ENCODE measurements at places on chromosomes 6 and 20. TPM values are rescaled to one million over a fixed set of nuclear protein-coding genes. Genes with fewer than 3 reads are reported as not detected.

The DSN1 gene
- total RNA-seq: 52.2 TPM

The FAM50B gene
- not detected for total RNA-seq

The PKIB gene
- 0.89 TPM for total RNA-seq

The BEND3 gene
- total RNA-seq: 5.9 TPM

The SPTLC3 gene
- total RNA-seq: 28.7 TPM

The PROKR2 gene
- not detected for total RNA-seq

The TCF21 gene
- 20.4 TPM for total RNA-seq

The SYNCRIP gene
- 89.9 TPM for total RNA-seq

The PRR18 gene
- total RNA-seq: 1.3 TPM

The CYP21A2 gene
- not detected for total RNA-seq

The WFDC2 gene
- total RNA-seq: not detected

DNA sequence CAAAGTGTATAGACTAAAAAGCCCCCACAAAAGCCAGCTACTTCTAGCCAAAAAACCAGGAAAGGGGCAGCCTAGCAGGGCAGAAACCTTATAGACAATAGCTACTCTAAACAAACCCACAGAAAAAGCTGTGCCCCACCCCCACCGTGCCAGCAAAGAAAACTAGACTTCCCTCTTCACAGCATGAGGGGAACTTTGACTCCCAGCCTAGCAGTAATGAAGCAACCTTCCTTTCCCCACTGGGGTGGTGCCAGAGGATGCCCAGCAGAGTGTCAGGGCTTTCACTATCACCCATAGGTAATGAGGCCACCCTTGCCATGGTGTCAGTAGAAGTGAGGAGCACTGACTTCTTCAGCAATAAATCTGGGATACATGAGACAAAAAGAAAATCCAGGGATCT is 99.0 kb upstream of the LGSN start:
- DNase-seq: no peak

- DNase-seq: no peak
Observed at GRCh38 chr6:12111363-12111670, 99.2 kb downstream of the HIVEP1 start.

DNA sequence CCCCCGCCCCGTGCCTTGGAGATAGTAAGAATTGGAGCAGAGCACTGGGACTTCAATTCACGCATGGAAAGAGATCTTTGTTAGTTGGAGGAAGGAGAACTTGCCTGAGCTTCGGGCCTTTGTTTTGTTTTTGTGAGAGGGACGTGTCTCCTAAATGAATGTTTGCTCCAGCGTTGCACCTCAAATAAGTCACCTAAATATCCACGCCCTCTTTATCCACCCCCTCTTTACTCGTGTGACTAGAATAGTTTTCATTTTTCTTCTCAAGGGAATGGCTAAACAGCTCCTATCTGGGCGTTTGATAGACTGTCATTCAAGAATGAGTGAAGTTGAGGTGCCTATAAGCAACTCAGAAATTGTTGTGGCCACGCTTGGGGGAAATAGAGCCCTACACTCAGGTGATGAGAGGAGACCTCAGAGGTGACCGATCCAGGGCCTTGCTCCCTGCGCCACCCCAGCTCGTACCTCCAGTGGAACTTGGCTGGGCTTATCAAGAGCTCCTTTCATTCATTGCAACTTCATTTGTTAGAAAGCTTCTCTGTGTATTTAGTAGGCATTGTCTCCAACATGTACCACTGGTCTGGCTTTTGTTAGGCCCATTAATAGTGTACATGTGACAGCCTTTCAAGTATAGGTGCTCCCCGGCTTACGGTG is 861 bp downstream of the PCMTD2 start:
- no peak for DNase-seq

DNA sequence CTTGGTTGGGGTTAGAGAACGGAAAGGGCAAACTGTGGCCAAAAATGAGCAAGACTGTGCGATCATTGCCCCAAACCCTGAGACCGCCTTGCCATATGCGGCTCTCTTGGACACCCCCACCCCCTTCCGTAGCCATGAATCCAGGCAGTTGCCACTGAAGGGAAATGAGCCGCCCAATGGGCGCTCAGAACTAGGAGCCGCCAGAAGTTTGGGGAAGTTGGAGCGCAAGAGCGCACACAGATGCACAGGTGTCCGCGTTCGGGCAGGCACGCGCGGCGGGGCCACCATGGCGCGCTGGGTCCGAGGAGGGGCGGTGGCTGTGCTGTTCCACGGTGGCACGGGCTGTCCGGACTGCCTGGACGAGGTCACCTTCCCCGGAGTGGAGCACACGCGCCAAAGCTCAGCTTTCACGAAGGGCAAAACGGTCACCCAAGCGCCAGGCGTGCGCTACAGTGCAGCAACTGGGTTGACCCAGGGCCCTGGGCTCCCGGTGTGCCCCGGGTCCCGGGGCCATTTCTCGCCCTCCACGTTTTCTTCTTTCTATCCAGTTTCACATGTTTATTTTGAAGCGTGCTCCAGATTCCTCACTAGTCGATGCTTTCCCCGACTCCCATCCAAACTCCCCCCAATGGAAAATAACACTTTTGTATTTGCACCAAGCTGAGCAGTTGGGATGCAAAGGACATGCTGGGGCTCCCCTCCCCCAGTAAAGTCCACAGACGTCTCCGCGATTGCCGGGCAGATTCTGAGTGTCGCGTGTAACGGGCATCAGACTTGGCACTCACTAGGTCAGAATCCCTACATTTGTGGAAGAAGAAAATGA is 906 bp upstream of the PDE10A start:
- peak; percentile 29 for DNase-seq

DNA sequence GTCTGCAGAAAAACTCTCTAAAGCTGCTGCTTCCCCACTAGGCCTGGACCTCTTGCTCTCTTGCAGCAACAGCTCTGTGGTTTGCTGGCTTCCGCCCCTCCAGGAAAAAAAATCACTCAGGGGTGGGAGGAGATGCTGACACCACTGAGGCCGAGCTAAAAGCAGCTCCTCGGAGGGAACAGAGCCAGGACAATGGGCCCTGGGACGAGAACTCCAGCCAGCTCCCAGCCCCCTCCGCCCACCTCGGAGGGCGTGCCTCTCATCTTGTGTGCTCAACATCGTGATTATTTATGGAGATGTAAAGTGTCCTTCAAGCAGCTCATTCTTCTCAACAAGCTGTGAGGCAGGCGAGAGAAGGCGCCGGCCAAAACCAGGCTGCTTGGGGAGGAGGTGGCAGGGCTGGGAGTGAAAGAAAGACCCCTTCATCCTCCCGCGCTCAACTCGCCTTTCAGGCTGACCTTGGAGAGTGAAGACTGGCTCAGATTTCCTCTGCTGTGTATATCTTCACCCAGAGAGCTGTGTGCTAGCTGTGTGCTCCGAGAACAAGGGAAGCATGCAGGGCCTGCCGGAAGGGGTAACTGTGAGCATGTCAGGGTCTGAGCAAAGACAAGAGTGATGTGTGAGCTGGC is 53.5 kb upstream of the LRFN2 start:
- DNase-seq: no peak

DNA sequence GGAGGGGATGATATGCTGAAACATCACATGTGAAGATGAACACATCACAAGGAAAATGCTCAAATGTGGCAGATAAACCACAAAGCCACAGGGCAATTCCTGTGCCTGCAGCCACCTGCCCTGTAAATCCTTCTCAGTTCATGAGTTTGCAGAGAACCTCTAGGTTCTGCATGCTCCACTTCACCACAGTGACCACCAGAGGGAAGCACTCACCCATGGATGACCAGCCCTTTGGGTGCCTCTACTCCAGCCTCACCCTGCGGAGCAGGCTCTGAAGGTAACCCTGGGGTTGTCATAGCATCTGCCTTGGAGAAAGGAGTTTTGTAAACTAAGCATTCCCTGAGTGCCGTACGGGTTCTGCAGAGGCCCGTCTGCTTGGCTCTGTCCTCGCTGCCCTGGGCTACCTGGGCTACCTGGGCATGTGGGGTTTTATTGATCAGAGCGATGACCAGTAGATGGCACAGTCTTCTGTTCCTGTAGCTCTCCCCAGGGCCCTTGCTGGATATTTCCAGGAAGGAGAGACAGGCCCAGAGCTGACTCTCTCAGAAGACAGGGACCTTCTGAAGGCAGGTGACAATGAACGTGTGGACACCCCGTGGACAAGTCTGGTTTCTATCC is 31.7 kb upstream of the CST1 start:
- DNase-seq: peak; percentile 11

DNA sequence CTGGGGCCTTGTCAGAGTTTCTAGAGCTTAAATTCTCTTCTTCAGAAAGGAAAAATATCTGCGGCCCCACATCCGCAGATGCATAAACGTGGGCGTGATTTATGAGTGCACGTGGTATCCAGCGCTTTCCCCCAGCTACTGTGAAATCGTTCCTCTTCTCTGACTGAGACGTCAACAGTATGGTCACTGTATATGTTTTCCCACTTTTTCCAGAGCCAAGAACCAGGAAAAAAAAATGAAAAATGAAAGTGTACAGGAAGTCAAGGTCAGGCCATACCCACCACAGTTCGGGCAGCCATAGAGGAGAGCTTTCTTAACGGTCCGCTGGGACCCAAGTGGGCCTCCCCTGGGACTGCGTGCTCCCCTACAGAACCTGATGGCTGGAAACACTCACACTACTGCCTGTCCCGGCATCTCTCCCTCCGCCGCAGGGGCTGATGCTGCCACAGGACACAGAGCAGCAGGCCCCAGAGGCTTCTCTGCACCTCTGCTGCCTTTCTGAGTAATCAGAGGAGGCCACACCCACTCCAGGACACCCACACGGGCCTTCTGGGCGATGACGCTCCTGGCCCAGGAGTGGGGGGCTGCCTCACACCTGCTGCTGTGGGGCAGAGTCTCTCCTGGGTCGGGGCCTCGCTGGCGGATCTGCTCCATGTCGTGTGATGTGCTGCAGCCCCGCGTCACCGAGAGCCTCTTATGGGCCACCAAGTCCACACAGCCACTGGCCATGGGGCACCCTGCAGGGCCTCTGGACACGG is 16.4 kb upstream of the STX16 start:
- DNase-seq: no peak

- DNase-seq: peak; percentile 92
Observed at GRCh38 chr6:85464722-85465150, 14.9 kb downstream of the NT5E start.

DNA sequence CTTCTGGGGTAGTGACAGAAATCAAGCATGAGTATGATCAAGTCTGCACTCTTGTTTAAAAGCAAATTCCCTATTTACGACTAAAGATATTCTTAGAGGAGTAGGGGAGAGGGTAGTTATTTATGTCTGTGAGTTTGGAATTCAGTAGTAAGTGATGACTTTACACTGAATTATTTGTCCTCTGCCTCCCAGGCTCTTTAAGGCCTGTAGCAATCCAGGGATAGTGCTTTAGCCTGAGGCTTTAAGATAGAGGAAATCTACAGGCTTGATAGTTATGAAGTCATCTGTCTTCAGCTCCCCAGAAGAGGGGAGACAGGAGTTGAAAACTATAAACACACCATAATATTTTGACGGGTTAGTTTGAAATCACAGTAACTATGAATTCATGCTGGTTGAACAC is 664.5 kb downstream of the EPM2A start:
- DNase-seq: no peak

DNA sequence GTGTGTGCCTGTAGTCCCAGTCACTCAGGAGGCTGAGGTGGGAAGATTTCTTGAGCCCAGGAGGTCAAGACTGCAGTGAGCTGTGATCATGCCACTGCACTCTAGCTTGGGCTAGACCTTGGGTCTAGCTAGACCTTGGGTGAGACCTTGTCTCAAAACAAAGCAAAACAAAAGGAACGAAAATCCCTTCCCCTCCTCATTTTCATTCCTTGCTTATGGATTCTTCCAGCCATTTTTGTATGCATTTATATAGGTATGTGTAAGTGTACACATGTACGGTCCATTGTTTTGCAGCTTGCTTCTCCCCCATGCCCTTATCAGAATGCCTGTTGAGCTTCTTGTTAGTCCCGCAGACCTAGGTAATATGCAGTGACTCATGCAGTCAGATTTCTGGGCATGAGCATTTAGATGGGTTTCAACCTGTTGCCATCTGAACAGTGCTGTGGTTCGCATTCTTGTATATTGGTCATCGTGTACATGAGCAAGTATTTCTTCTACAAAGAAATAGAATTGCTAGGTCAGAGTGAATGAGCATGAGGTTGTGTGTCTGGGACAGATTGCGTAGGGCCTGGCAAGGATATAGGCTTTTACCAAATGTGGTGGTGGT is 73.2 kb downstream of the ATRN start:
- DNase-seq: no peak

DNA sequence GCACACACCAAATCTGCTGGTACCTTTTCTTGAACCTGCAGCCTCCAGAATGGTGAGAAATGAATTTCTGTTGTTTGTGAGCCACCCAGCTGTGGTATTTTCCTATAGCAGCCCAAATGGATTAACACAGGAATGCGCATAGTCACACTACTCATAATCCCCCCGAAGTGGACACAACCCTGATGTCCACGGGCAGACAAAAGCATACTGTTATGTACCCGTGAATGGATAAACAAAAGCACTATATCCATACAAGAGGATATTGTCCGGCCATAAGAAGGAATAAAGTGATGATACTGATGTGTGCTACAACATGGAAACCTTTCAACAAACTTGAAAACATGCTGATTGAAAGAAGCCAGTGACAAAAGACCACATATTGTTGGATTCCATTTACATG is 25.1 kb upstream of the RPP40 start:
- DNase-seq: no peak

DNA sequence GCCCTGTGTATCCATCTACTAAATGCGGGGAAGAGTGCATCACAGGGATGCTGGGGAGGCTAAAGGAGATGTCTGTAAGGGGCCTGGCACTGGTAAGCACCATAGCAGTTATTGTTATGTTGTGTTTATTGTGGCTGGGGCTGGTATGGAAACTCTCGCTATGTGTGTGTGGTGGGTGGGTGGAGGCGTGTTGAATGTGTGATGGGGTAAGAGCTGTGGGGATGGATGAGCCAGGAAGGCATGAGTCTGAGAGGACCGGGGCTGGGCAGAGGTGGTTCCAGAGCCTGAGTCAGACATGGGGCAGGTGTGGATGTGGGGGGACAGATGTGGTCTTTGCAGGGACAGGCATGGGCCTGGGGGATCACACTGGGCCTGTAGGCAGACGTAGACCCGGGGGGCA is 88.1 kb downstream of the GRM4 start:
- DNase-seq: no peak

- DNase-seq: peak; percentile 3
Observed at GRCh38 chr20:1185316-1185741, 548 bp upstream of the TMEM74B start.

DNA sequence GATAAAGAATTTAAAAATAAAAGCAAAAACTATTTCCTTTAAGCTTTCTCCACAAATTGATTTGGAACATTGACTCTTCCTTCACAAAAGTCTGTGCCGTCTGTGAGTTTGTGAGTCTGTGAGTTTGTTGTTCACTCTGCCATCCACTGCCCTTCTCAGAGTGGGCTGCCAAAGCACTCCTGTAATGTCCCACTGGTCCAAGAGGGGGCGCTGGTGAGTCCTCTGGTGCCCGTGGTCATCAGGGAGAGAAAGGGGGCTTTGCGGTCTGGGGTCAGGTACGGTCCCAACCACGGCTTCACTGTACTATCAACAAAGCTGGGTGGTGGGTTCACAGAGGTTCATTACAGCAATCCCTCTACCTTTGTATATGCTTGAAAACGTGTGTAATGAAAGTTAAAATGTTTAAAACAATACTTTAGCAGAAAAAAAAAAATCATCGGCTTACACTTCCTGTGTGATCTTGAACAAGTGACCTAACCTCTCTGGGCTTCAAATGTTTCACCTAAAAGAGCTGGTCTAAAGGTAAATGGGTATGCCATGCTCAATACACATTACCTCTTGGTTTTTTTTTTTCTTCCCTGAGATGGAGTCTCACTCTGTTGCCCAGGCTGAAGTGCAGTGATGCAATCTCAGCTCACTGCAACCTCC is 5.6 kb upstream of the ANKRD60 start:
- peak; percentile 31 for DNase-seq
